Bronchial epithelial cell (primary cell): ENCODE measurements at places on chromosomes 6 and 20. TPM values are rescaled to one million over a fixed set of nuclear protein-coding genes. Genes with fewer than 3 reads are reported as not detected.

DNA sequence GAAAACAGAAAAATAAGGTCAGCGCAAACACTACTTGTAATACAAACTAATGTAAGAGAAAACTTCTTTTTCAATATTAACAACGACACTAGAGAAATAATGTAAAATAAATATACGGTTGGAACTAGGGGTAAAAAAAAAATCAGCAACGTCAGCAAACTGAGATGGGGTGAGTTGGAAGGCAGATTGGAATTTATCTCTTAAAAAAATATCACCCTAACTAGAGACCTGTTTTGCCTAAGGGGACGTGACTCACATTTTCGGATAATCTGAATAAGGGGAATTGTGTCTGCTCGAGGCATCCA lies 705 bp upstream of the UTRN start:
- peak; percentile 69 for DNase-seq

GRCh38 chr6:25248123-25248522 lies 31.1 kb upstream of the CARMIL1 start:
- peak; percentile 47 for DNase-seq

GRCh38 chr6:53125276-53125675 lies 23.4 kb downstream of the GCM1 start:
- DNase-seq = no peak

DNA sequence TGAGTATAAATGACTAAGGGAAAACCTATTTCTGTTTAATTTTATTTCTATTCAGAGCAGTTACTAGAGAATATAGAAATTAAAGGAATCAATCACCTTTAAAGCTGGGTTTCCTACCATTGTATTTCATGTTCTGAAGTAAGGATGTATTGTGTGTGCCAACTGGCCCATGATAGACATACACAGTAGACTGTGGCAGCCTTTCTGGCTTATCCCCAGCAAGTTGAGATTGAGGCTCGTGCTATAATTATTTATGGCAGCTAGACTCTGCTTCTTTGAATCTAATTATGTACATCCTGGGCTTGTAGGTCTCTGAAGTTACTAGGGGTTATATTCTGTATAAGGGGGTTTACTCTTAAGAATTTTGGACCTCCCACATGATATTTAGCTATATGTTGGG lies 44.4 kb downstream of the ZNF292 start:
- DNase-seq = no peak

GRCh38 chr20:35511814-35512420 lies 17.5 kb downstream of the C20orf173 start:
- peak; percentile 29 for DNase-seq

- no peak for DNase-seq
These were observed 97.6 kb downstream of the FAM50B start for GRCh38 chr6:3946778-3947177.

GRCh38 chr6:166382500-166382932 lies 224 bp downstream of the MPC1 start:
- DNase-seq = no peak

DNA sequence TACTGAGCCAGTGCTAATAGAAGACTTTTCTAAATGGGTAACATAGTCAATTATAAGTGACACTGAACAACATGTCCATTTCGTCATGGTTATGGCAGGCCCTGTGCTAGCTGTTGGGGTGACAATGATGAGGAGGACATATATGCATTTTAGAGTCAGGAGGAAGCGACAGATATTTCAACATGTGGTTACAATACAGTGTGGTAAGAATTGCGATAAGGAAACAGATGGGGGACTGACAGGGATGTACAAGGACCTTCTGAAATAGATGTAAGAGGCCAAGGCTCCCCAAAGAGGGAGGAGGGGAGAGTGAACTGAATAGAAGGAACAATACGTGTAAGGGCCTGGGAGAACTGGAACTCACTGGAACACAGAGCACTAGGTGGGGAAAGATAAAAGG lies 11.7 kb downstream of the MMP24 start:
- no peak for DNase-seq

- peak; percentile 22 for DNase-seq
These were observed 3.6 kb upstream of the MATN4 start for GRCh38 chr20:45311589-45312211.

DNA sequence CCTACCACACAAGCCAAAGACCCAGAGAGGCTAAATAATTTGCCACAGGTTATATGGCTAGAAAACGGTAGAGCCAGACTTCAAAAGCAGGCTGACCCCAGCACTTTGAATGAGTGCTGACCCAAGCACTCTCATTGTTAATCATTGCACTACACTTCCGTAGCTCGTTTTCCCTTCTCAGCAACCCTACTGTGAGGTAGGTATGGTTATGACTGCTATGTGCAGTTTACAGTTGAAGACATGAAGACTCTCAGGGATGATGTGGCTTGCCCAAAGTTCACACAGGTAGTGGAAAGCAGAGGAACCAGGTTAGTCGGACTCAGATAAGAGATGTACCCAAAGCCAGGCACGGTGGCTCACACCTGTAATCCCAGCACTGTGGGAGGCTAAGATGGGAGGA lies 33.5 kb upstream of the RIMS4 start:
- DNase-seq = no peak

- DNase-seq = no peak
These were observed 108.7 kb downstream of the FYN start for GRCh38 chr6:111764238-111765175.

GRCh38 chr6:34157236-34157830 lies 11.4 kb upstream of the GRM4 start:
- no peak for DNase-seq

DNA sequence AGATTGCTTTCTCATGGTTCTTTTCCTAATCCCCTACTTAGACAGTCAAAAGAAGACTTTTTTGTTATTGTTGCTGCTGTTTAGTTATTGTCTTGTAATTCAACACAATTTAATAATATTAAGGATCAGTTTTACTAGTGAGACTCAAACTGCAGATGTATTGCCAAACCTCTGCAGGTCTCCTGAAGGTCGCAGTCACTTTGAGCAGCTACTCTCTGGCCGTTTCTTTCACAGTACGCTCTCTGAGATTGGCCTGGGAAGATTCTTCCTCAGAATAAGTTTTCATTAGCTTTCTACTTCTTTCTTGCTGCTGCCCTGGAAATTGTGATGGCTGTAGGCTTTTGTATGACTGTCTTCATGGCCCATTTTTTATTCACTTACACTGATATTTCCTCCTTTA lies 930.8 kb downstream of the QKI start:
- DNase-seq = no peak

DNA sequence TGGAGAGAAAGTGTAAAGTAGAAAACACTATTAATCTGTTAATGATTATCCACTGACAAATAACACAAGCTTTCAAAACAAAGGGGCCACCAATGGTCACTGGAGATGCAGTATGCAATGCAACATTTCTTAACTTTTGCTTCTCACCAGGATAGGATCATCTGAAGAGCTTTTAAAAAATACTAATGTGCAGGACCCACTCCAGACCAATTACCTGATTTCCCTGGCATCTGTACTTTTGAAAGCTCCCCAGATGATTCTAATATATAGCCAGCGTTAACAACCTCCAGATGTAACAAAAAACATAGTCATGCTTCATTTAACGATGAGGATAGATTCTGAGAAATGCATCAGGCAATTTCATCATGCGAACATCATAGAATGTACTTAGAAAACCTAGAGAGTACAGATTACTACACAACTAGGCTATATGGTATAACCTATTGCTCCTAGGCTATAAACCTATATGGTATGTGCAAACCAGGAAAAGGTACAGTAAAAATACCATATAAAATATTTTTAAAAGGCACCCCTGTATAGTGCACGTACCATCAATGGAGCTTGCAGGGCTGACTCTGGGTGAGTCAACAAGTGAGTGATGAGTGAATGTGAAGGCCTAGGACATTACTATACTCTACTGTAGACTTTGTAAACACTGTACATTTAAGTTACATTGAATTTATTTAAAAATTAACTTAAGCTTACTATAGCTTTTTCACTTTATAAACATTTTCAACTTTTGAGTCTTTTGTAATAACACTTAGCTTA lies 69.2 kb downstream of the ATG5 start:
- peak; percentile 82 for DNase-seq

DNA sequence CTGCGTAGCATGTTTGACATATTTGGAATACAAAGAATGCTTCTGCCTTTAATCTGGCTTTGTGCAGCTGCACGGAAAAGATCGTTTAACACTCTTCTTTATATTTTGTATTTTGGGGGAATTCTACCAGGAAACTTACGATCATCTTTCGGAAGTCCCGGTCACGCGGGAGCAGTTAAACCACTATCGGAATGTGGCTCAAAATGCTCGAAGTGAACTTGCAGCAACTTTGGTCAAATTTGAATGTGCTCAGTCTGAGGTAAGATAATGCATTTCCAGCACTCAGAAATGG lies 42.3 kb downstream of the CCDC170 start:
- no peak for DNase-seq

GRCh38 chr6:103729658-103730057 lies 1130.1 kb downstream of the HACE1 start:
- DNase-seq = no peak

DNA sequence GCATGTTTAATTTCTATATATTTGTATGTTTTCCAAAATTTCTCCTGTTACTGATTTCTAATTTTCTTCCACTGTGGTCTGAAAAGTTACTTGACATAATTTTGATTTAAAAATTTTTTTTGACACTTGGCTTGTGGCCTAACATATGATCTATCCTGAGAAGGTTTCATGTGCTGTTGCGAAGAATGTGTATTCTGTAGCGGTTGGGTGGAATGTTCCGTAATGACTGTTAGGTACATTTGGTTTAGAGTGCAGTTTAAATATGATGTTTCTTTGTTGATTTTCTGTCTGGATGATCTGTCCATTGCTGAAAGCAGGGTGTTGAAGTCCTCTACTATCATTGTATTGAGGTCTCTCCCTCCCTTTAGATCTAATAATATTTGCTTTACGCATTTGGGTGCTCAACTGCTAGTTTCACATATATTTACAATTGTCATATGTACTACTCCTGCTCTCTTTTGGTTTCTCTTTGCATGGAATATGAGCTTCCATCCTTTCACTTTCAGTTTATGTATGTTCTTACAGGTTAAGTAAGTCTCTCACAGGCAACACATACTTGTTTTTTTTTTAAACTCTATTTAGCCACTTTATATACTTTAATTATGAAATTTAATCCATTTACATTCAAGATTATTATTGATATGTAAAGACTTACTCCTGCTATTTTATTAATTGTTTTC lies 19.5 kb upstream of the EDN1 start:
- DNase-seq = no peak

DNA sequence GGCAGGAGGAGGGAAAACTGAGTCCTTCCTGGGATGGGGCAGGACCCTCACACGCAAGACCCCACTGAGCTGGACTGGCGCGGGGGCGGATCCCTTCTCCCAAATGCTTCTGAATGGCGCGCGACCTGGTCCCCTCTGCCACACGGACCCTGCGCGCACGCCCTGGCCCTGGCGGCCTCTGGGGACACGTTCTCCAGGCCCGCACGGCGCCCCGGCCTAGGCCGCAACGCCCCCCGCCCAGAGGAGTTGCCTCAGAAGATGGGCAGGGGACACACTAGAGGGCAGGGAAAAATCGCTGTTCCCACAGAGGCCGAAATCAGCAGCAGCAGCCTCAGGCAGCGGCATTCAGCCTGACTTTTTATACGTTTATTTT lies 45.2 kb upstream of the OSTM1 start:
- DNase-seq = no peak

DNA sequence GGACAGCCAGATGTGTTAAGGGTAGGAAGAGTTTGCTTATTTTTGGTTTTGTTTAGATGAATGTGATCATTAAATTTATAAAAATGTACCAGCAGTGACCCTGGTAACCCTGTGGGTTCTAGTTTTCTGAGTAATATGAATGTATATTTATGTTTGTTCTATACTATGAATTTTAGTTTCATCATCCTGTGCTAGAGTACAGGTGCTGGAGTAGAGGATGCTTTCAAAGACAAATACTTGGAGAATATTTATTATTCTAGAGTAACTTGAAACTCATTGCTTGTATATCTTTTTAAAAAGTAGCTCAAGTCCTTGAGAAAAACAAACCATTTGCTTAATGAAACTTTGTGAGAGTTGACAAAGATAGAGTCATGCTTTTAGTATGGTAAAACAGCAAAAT lies 7.8 kb downstream of the LRRC1 start:
- no peak for DNase-seq

GRCh38 chr6:119077391-119077642 lies 1.1 kb downstream of the FAM184A start:
- no peak for DNase-seq

DNA sequence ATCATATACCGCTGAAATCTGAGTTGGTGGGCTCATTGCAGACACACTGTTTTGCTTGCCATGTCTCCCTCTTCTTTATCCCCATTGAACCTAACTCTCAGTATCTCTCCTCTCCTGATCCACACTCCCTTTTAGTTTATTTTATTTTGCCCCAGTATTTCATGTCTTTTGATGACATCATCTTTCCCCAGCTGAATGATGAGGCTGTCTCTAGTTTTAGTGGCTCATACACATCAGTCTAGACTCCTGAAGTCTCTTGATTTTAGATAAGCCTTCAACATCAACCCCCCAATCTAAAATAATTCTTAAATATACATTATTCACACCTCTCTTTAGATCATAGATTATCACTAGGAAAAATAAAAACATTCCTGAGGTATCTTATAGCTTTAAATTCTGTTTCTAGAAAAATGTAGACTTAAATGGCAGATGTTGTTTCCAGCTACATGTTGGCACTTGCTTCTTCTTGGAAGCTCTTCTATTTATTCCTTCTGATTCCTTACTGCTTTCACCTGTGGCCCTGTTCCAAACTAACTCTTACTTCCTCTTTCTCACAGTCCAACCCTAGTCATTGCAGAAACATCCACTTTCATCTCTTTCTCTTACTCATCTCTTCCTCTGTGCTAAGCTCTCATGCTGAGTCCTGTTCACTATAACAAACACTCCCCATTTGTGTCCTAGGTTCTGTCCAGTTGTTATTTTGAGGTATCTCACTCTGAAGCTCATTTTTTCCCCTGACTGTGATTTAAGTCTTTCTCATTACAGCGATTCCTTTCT lies 191.9 kb upstream of the SLC35B3 start:
- DNase-seq = peak; percentile 99

- DNase-seq = no peak
These were observed 1.1 kb downstream of the RAB32 start for GRCh38 chr6:146544616-146545182.

The DEFB124 gene
- total RNA-seq = not detected in 2 replicates

The ENPP5 gene
- total RNA-seq = 0.26 and 0.64 TPM in 2 replicates

The CALHM4 gene
- under 0.01 TPM in 1 of 2 replicates, not detected in the other for total RNA-seq

The TRERF1 gene
- 1.4 and 1.8 TPM in 2 replicates for total RNA-seq

The CNBD2 gene
- total RNA-seq = 1.5 and 1.8 TPM in 2 replicates

The HCRTR2 gene
- total RNA-seq = not detected in 2 replicates

The C6orf58 gene
- total RNA-seq = not detected in 2 replicates

The THBS2 gene
- 3.6 and 8.7 TPM in 2 replicates for total RNA-seq

The CFB gene
- 2.4 and 2.6 TPM in 2 replicates for total RNA-seq

The DLL1 gene
- 4.1 and 4.7 TPM in 2 replicates for total RNA-seq

The METTL24 gene
- total RNA-seq = not detected in 2 replicates

The MLN gene
- total RNA-seq = not detected in 2 replicates

The CALHM5 gene
- total RNA-seq = under 0.01 TPM in 1 of 2 replicates, not detected in the other

The LST1 gene
- total RNA-seq = not detected in 2 replicates

The TXNDC5 gene
- 297 and 360 TPM in 2 replicates for total RNA-seq

The RUNX2 gene
- total RNA-seq = 0.38 and 0.79 TPM in 2 replicates
